ENCODE measurements at places on chromosomes 13 and 19.

- no peak for DNase-seq
These were observed 9.0 kb upstream of the ATP11A start for GRCh38 chr13:112680741-112681360.

GRCh38 chr19:18869023-18869618 lies 26.8 kb downstream of the CERS1 start:
- peak; percentile 45 for DNase-seq

DNA sequence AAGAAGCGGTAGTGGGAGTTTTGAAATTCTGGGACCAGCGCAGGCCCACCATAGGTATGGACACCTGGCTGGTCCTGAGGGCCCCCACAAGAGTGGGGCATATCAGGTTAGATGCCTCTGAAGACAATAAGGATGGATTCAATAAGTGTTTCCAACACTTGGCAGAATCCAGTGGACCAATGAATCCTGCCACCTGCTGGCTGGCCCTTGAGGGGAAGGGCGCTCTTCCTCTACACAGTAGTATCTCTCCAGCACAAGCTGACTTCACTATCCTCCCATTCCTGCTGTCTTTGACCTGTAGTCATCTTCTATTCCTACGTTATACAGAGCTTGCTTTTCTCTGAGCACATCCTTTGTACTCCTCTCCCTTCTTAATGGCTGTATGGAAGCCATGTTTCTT lies 199.7 kb upstream of the TSHZ3 start:
- peak; percentile 38 for DNase-seq

DNA sequence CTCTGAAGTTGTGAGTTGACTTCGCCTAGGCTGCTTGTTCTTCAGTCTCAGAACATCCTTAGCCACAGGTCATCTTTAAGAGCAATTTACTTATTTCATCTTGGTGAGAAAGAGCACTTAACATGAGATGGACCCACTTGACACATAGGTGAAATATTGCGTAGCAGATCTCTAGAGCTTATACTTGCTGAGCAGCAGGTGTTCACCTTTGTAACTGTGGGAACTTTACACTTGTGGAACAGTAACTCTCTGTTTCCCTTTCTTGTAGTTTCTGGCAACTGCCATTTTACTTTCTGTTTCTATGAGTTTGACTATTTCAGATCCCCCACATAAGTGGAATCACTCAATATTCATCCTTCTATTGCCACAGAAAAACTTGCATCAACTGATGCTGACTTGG lies 95.7 kb downstream of the SLC10A2 start:
- DNase-seq, result no peak

DNA sequence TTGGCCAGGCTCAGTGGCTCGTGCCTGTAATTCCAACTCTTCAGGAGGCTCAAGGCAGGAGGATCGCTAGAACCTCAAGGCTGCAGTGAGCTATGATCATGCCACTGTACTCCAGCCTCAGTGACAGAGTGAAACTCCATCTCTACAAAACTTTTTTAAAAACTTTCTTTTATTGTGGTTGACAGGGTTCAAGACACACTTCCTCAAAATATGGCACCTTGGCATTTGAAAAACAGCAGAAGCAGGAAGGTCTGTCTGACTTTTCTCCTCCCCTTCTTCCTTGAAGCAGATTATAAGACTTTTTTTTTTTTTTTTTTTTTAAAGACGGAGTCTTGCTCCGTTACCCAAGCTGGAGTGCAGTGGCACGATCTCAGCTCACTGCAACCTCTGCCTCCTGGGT lies 100.3 kb downstream of the TM9SF2 start:
- DNase-seq, result no peak

- no peak for DNase-seq
These were observed 200.0 kb downstream of the PCDH20 start for GRCh38 chr13:61215601-61216000.

DNA sequence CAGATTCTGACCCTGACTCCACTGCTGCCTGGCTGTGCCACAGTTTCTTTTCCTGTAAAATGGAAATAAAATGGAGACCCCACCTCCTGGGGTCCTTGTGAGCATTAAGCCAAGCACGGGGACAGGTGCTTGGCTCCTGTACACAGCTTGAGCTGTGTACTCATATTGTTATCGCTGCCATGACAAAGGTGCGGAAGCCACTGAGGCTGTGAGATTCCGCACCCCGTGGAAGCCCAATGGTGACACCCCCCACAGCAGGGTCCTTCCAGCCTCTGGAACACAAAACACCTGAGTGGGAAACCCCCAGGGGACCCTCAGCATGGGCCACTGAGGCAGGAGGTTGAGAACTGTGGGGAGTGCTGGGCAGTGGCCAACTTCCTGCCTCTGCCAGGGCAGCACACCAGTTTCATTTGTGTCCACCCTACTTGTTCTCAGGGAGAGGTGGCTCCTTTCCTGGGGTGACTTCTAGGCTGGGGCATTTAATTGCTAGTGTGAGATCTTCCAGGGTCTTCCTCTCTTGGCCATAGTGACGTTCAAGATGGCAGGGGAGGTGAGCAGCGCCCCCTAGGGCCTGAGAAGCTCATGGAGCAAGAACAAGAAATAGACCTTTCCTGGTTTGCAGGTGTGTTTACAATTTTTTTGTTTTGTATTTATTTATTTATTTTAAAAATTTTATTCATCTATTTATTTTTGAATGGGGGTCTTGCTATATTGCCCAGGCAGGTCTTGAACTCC lies 5.4 kb upstream of the JSRP1 start:
- peak; percentile 56 for DNase-seq
